Right renal pelvis (tissue), 4 donors: ENCODE measurements at places on chromosomes 13 and 19.

GRCh38 chr13:106464076-106464475 is 71.4 kb downstream of the EFNB2 start:
- DNase-seq = no peak

DNA sequence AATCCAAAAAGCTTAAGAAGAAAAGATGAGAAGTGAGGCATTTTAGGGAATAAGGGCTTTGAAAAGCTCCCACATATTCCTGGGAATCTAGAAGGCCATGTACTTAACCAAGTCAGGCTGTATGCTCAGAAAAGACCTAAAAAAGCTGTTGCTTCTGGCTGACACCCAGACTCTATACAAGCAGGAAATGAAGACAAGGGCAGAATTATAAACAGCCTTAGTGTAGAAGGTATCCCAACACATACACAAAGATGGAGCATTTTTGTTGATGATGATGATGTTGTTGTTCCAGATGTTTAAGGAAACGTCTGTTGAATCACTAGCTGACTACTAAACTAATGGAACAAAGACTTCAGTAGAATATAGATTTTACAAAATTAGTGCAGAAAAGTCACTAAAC is 26.1 kb upstream of the N4BP2L1 start:
- DNase-seq = no peak

- no peak for DNase-seq
Observed at GRCh38 chr19:6663236-6664201, 6.4 kb downstream of the TNFSF14 start.

- no peak for DNase-seq
Observed at GRCh38 chr13:45142440-45143345, 22.4 kb downstream of the GTF2F2 start.

GRCh38 chr19:11295665-11296245 is at the start of gene TSPAN16:
TSS of gene TSPAN16 (plus strand) at chr19:11296160. CDS start at chr19:11296298, 138 bp downstream.
- no peak for DNase-seq

GRCh38 chr19:29702161-29702962 is 12.7 kb downstream of the C19orf12 start:
- DNase-seq = no peak

GRCh38 chr13:34372581-34372980 is 554.6 kb downstream of the RFC3 start:
- DNase-seq = no peak

GRCh38 chr13:20181188-20181587 is 11.6 kb downstream of the GJB2 start:
- DNase-seq = no peak

- DNase-seq = no peak
Observed at GRCh38 chr19:53549340-53549739, 11.4 kb downstream of the ZNF331 start.

DNA sequence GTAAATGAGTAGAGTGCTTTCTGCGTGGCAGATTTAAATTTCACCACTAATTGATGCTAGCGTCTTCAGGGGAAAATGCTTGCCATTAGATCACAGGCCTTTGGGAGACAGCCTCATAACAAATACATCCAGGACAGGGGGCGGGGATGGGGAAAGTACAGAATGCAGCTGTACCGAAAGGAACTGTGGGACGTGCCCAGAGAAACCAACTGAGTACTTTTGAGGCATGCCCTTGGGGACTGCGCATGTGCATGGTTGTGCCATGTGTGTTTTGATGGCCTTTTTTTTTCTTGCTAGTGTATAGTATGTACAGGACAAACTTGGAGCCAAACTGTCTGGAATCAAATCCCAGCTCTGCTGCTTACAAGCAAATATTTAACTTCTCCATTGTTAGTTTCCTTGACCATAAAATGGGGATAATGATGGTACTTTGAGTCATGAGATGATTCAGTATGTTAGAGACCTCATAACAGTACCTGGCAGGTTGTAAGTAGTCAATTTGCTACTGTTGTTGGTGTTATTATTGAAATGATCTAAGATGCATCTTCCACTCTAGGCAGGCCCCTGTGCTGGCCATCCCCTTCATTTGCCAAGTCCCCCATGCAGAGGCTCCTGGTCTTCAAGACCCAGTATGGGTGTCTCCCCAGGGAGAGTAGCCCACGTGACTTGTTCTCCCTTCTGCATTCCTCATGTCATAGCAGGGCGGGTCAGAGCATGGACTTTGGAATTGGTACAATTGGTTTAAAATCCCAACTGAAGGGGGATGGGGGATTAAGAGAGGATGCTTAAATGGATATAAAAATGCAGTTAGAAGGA is 68.3 kb upstream of the NPAS1 start:
- no peak for DNase-seq

DNA sequence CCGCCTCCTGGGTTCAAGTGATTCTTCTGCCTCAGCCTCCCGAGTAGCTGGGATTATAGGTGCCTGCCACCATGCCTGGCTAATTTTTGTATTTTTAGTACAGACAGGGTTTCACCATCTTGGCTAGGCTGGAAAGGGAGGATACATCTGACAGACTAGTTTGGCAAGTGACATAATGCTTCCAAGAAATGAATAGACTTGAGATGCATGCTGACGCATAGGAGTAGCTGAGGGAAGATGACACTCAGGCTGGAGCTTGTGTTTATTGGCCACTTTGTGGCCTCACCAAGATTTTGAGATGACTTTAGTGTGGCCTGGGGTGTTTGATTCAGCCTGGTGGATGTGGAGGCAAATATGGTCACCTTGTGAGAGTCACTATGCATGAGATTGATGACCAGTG is 4.0 kb downstream of the ZNF586 start:
- no peak for DNase-seq

DNA sequence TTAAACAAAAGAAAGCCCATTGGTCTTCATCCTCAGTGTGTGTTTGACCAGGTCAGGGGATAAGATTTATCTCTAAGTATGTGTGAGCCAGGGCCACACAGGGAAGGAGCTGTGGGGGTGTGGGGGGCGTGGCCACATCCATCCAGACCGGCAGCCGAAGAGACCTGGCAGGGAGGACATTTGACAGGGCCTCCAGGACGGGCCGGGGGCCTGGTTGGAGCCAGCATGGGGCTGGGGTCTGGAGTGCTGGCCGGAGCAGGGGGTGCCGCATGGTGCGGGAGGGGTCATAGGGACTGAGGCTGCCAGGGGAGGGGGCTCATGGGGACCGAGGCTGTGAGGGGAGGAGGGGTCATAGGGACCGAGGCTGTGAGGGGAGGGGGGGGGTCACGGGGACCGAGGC is 20.4 kb upstream of the GNA15 start:
- no peak for DNase-seq

DNA sequence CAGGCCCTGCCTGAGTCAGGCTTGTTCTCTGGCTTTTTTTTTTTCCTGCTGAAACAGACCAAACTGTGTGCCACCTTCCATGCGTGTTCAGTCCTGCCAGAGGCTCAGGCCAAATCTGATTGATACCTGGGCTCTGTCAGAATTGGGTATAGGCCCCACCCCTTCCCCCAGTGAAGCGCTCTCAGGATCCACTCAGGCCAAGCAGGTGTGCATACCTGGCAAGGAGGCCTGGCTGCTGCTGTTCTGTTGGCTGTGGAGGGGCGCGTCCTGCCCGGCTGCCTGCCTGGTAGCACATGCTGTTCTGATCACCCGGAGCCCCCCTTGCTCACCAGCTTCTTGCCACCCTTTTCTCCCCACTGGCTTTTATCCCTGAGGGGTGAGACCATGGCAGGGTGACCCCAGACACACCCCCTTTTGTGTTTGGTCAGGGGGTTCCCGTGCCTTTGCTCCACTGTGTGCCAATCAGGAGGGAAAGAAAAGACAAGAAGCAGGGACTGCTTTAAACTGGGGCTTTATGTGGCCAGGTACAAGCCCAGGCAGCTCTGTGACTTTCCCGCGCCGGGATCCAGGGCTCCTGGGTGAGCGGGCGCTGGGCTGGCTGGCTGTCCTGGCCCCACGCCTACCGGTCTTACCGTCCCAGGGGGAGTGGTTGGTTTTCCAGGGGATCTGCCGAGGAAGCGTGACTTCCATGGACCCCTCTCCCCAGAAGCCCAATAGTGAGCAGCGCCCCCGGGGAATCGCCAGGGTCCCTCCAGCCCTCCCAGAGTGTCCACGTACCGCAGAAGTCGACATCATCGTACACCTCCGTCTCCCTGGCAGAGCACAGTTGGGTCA is 12.7 kb downstream of the PRAM1 start:
- DNase-seq = no peak

- DNase-seq = no peak
Observed at GRCh38 chr19:14985133-14985532, 5.5 kb upstream of the SLC1A6 start.

DNA sequence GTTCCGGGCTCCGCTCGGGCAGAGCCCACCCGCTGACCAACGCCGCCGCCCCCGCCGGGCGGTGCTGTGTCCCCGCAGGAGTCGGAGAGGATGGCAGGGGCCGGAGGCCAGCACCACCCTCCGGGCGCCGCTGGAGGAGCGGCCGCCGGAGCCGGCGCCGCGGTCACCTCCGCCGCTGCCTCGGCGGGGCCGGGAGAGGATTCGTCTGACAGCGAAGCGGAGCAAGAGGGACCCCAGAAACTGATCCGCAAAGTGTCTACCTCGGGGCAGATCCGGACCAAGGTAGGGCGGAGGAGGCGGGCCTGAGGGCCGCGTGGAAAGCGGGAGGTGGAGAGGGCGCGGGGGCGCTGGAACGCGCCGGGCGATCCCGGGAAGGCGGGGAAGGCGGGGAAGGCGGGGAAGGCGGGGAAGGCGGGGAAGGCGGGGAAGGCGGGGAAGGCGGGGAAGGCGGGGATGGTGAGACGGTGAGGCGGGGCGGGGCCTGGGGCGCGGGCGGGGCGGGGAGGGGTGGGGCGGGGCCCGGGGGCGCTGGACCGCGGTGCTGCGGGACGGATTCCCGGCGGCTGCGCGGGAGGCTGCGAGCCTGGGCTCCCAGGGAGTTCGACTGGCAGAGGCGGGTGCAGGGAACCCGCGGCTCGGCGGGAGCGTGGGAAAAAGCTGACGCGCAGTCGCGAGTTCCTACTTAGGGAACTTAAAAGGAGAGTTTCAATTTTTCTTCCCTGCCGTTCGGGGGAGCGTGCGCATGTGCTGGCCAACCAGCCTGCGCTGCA is 421 bp downstream of the DGKH start:
- peak; percentile 70 for DNase-seq

DNA sequence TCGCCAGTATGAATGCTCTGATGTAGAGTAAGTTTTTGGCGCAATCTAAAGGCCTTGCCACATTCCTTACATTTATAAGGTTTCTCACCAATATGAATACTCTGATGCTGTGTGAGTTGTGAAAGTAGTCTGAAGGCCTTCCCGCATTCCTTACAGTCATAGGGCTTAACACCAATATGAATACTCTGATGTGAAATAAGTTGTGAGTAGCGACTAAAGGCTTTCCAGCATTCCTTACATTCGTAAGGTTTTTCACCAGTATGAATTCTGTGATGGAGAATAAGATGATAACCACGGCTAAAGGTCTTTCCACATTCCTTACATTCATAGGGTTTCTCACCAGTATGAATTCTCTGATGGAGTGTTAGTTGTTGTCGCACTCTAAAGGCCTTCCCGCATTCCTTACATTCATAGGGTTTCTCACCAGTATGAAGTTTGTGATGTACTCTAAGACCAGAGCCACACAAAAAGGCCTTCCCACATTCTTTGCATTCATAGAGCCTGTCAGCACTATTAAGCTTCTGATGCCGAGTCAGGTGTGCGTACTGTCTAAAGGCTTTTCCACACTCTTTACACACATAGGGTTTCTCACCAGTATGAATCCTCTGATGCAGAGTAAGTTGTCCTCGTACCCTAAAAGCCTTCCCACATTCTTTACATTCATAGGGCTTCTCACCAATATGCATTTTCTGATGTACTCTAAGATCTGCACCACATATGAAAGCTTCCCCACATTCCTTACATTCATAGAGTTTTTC is 14.1 kb upstream of the ZFP14 start:
- DNase-seq = no peak

DNA sequence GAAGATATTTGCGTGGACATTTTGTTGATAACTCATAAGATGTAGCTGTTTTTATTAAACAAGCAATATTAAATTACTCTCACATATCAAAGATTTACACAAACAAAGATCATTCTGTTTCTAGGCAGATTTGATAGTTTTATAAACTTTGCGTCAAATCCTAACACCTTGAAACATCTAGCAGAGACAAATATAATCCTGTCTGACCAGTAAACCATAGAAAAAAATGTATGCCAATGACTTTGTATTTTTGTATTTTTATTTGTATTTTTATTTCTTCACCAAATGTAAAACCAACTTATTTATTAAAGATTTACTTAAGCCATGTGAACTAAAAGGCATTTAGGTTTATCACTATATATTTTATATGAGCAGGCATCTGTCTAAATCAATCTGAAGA is 494.6 kb downstream of the GPC5 start:
- DNase-seq = no peak

- no peak for DNase-seq
Observed at GRCh38 chr19:35484252-35485036, 5.8 kb downstream of the KRTDAP start.

GRCh38 chr19:6535558-6536137 is 4.8 kb downstream of the TNFSF9 start:
- DNase-seq = no peak

DNA sequence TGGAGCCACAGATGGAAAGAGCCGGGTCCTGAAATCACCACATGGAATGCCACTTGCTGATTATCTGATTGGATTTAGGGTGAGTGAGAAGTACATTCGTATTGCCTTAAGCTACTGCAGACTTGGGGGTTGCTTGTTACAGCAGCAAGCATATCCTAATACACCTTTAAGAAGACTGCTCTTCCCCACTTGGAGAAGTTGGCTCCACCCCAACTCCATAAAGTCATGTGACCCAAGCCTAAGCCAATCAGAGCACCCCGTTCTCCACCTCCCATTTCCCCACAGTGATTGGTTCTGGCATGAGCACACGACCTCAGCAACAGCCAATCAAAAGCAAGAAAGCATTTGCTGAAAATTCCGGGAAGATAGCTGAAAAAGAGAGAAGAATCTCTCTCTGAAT is 23.1 kb downstream of the CACNA1A start:
- DNase-seq = no peak

- no peak for DNase-seq
Observed at GRCh38 chr19:913080-913748, at the start of gene R3HDM4. TSS of gene R3HDM4 (minus strand) at chr19:913219. CDS start at chr19:913157, 62 bp downstream.

- DNase-seq = no peak
Observed at GRCh38 chr19:39498798-39499642, at the start of gene DLL3. TSS of gene DLL3 (plus strand) at chr19:39498947. CDS start at chr19:39498975, 28 bp downstream.

DNA sequence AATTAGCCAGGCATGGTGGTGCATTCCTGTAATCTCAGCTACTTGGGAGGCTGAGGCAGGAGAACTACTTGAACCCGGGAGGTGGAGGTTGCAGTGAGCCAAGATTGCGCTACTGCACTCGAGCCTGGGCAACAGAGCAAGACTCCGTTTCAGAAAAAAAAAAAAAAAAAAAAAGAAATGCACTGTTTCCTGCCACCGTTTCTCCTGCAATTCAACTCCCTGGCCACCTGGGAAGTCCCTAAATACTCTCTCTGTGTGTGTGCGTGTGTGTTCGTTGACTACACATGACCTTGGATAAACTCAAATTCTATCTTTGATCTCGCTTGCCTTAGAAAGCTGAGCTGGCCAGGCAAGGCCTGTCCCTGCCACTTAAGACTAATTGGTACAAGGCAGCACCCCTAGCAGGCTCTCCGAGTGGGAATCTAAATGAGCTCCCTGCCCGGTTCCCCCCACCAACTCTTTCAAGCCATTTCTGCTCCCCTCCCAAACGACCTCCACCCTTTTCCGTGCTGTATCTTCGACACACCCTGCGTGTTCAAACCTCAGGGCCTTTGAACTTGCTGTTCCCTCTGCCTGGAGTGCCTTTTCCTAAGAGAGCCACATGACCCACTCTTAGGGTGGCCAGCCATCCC is 5.2 kb upstream of the BCAT2 start:
- DNase-seq = no peak

GRCh38 chr13:99884913-99885312 is 86.7 kb downstream of the ZIC5 start:
- DNase-seq = no peak

- no peak for DNase-seq
Observed at GRCh38 chr13:45336025-45336800, 4.8 kb downstream of the TPT1 start.

- DNase-seq = no peak
Observed at GRCh38 chr19:57406516-57407123, 4.3 kb upstream of the ZNF17 start.
